SW 1271 (cell line): ENCODE measurements at places on chromosomes 1 and 21.

GRCh38 chr1:91311672-91312071, 93.0 kb downstream of the HFM1 start:
- no peak for DNase-seq

- no peak for DNase-seq
Observed at GRCh38 chr1:230682274-230682673, 31.6 kb downstream of the AGT start.

DNA sequence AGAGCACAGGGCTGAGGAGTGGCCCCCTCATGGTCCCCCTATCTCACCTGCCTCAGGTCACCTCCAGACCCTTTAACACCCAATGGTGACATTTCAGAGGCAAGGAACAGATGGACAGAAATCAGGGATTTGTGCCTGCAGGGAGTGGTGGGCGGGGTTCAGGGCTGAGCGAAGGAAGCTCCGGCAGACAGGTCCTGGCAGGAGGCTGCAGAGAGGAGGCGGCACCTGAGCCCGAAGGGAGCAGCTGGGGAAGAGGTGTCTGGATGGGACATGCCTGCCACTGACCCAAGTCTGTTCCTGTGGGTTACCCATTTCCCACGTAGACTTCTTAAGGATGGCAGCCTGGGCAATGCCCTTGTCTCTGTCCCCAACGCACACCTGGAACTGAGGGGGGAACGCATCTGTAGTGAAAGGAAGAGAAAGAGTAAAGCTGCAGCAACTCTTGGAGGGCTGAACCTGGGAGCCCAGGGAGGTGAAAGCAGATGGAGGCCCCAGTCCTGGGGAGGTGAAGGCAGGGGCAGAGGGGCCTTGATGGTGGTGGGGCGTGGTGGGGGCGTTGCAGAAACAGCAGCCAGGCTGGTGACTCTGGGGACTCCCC, 61.6 kb upstream of the ADARB1 start:
- no peak for DNase-seq

GRCh38 chr1:61531716-61532115, 193.2 kb downstream of the TM2D1 start:
- DNase-seq = no peak
